ENCODE measurements at places on chromosomes 11 and 22.

GRCh38 chr11:44057340-44057739 lies 8.7 kb upstream of the ACCS start:
- no peak for DNase-seq

GRCh38 chr22:42436404-42436803 lies 4.2 kb upstream of the NFAM1 start:
- DNase-seq = no peak

- no peak for DNase-seq
Observed at GRCh38 chr11:98243897-98244296, 776.9 kb upstream of the CNTN5 start.

DNA sequence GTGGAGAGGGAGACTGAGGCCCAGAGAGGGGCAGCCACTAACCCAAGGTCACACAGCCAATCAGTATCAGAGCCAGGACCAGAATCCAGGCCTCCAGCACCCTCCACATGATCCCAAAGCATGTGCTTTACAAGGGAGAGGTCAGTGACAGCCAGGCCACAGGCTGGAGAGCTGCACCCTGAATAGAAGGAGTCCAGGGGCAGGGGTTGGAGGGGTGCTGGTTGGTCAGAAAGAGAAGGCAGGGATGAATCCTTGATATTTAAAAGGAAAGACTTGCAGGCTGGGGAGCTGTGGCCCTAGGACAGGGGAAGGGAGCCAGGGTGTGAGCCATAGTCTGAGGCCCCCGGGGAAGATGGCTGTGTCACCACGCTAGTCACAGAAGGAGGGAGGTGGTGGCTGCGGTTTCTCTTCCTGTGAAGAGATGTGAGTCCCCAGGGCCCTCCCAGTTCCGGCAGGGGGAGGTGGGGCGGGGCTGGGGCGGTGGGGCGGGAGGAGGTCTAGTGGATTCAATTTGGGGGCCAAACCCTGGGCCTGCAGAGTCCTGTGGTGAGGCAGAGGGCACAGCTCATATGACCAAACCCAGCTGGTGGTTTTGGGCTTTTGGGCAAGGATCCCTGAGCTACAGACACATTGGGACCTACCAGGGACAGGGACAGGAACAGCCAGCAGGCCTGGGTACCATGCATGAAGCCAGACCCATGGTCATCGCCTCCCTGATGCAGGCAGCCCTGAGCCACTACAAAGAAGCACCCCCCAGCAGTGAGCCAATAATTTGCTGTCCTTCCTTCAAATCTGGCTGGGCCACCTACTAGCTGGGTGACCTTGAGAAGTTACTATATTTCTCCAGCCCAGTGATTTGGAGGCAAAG lies 14.0 kb downstream of the RAC2 start:
- DNase-seq = no peak

DNA sequence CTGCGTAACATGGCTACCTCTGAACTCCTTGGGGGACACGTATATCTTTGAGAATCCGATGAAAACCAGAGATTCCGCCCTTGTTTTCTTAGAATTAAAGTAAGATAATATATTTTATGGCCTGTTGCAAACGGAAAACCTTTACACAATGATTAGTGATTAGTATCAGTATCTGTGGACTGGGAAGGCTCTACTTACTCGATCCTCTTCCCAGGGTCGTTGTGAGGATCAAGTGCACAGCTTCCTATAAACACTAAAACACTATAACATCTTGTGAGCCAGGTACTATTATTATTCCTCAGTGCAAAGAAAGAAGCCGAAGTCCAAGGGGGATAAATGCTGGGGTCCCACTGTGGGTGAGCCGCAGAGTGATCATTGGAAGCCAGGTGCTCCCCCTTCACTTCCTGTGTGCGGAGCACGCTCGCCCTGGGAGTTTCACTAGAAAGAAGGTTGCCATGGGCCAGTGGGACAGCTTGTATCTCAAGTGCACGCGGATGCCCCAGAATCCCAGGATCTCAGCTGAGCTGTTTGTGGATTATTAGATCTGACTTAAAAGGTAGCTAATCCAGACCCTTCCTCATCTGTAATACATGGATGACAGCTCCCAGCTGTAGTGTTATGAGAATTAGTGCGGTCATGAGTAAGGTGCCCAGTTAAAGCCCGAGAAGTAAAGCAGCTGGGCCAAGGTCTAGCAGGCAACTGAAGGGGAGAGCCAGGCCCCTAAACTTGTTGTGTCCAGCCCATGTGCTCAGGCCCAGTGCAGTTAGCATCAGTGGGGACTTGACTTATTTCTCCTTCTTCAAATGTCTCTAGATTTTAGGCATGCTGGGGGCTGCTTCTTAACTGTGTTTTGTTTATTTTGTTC lies 839 bp downstream of the CBY1 start:
- peak; percentile 11 for DNase-seq

DNA sequence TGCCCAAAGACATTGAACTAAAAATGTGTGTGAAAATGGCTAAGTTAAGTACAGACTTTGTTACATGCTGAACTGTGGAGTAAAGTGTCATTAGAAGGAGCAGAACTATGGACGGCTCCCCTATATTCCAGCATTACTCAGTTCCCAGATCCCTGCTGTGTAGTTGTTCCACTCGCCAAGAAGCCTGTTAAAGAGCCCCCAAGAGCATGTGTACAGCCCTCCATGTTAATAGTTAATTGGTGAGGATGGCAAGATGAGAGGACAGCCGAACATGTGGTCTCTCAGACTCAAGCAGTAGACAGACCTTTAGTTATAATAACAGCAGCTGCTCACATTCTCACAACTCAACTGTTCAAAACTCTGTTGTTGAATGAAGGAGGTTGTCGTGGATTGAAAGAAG lies 127.4 kb downstream of the ELP4 start:
- no peak for DNase-seq

DNA sequence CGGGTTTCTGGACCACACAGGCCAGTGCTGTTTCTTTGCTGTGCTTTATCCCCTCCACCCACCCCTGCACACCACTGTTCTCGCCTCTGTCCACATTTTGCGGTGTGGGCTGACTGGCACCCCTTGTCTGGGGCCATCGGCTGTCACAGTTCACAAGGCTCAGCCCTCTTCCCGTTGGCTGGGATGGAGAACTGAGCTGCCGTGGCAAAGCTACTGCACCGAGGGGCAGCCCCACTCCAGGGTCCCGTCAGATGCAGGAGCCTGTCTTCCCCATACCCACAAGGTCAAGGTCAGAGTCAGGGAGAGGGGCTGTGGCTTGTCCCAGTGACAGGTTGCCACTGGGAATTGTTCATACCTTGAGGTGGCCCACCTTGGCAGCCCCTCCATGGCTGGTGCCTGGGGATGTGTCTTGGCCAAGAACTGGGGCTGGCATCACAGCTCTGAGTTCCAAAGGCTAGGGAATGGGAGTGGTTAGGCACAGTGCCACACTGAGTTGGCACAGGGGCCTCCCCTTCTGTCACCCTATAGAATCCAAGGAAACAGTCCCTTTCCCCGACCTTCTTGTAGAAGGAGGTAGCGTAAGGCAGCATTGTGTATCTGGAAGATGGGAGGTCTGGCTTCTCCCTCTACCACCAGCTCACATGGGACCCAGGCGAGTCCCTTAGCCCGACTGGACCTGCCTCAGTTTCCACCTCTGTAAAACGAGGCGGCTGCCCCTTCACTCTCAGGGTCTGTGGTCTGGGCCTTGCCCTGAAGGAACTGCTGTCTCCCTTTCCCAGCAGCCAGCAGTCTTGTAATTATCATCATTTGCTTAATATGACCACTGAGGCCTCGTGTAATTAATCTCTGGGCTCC lies 3.4 kb downstream of the GRK2 start:
- no peak for DNase-seq

DNA sequence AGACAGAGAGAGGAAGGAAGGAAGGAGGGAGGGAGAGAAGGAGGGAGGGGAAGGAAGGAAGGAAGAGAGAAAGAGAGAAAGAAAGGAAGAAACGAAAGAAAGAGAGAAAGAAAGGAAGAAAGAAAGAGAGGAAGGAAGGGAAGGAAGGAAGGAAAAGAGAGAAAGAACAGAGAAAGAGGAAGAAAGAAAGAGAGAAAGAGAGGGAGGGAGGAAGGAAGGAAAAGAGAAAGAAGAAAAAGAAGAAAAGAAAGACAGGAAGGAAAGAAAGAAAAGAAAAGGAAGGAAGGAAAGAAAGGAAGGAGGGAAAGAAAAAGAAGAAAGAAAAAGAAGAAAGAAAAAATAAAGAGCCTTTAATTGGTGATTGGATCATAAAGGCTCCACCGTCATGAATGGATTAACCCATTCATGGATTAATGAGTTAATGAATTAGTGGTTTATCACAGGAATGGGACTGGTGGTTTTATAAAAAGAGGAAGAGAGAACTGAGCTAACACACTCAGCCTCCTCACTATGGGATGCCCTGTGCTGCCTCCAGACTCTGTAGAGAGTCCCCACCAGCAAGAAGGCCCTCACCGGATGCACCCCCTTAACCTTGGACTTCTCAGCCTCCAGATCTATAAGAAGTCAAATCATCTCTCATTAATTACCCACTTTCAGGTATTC lies 9.0 kb upstream of the PLAAT2 start:
- DNase-seq = no peak

DNA sequence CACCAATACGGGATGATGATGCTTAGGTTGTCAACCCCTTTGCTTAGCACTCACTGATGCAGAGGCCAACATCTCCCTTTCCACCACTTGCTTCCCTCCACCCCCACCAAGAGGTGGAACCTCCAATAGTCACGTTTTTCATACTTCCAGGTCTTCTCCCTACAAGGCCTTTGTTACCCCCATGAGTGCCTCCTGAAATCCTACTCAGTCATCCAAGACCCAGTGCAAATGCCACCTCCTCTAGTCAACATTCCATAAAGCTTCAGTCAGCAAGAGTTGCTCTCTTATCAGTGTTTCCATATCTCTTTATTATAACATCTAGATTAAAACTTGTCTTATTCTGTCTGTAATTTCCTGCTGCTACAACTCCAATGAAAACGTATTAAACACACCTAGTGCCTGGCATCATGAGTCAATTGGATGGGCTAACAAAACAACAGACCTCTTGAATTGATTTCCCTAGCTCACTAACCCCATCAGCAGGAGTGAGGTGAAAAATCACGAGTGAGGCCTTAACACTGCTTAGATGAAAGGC lies 370.7 kb upstream of the CCDC90B start:
- no peak for DNase-seq

DNA sequence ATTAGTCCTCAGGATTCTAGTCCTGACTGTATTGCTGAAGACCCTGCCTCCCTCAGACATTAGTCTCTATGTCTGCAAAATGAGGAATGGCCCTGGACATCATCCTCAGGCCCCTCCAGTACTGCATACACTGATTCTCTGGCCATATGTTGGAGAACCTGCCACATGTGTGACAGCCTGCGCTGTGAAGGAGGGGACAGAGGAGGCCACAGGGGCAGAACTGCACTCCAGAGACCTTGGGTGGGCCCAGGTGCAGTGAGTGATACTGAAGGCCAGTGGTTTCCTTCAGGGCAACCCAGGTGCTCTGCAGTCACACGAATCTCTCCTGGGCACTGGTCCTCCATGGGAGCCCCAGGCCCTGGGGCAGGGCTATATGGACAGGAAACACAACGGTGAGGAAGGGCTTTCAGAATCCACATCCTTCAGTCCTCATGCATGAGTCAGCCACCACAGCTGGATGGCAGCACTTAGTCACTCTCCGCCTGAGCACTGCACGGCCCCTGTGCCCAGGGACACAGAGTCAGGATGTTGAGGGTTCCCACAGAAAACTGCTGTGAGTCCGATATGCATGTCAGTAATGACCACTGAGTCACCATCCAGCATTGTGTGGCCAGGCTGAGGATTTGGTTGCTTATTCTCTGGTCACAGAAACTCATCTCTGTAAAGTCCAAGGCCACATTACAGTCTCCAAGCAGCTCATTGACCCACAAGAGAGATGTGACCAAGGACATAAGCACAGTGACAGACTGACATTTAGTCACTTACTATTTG lies 39.7 kb downstream of the ME3 start:
- peak; percentile 33 for DNase-seq

- no peak for DNase-seq
Observed at GRCh38 chr11:93986716-93987115, 34.4 kb upstream of the HEPHL1 start.

DNA sequence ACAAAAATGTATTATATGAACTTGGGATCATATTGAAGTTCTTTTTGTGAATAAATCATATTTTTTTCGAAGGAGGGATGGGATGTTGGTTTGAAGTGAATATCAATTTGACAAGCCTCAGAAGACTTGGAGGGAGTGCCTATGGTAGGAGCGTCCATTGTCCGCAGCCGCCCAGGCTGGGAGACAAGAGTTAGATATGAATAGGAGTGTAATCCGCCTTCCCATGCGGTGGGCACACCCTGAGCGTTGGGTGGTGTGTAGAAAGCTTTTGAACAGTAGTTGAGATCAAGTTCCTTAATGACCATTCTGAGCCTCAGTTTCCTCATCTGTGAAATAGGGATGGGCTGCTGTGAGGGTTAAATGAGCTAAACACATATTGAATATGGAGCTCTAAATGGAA lies 7.0 kb downstream of the CD82 start:
- DNase-seq = no peak

DNA sequence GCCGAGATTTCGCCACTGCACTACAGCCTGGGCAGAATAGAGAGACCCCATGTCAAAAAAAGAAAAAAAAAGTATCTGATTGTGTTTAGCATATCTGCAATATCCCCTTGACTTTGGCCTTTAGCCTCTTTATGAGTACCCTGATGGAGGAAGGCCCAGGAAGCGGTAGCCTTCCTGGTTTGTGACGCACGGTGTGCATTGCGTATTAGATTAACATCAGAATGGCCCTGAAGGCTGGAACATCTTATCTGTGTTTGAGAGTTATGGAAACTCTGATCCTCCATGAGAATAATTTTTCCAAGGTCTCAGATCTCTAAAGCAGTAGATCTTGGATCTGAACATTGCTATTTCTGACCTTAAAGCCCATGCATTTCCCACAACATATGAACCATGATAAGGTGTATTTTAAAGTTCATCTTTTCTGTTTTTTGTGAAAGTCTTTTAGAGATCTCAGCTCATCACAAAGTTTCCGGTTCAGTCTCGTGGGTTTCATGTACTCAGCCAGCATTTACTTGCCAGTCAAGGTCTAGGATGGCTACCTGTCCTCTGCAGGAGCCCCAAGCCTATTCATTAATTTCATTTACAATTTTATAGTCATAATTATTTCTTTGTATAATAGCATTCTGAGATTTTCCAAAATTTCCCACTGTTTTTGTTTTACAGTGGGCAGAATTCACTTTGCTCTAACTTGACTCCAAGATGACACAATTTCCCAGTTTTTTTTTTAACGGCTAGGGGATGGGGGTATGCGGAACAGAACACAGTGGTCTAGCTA lies 605 bp upstream of the FDX1 start:
- no peak for DNase-seq

GRCh38 chr11:20909995-20910726 lies 240.8 kb downstream of the NELL1 start:
- no peak for DNase-seq

Data from endothelial cell (in vitro differentiated cells).